ENCODE measurements at places on chromosomes 11 and 22.

GRCh38 chr11:113986351-113987140 lies 11.6 kb downstream of the HTR3A start:
- no peak for DNase-seq

GRCh38 chr11:1119604-1120146 lies 38.1 kb upstream of the MUC5AC start:
- DNase-seq: no peak

DNA sequence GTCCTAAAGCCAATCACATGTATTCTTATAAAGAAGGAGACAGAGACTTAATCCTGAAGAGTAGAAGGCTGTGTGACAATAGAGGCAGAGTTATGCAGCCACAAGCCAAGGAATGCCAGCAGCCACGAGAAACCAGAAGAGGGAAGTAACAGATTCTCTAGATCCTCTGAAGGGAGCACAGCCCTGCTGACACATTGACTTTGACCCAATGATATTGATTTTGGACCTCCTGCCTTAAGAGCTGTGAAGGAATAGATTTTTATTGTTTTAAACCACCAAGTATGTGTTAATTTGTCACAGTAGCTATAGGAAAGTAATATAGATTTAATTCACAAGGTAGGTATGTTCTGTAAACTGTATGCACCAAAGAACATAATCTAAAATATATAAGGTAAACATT lies 103.6 kb downstream of the TTC17 start:
- no peak for DNase-seq

DNA sequence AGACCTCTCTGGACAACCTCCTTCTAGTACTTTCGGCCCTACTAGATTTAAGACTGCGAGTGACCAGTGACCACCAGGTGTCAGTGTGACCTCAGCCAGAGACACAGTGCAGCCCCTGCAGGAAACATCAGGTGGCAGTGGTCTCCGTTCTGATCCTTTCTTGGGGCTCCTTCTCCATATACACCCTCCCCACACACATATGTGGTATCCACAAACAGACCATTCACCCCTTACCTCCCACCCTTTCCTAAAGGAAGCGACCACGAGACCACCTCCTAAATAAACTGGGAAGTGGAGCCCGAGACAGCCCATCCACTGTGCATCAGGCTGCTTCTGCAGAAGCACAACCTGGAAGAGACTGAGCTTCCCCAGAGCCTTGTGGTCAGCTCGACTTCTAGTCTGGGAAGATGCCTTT lies 38.5 kb upstream of the CYP2D6 start:
- DNase-seq: no peak

GRCh38 chr22:26953012-26953883 lies 295.9 kb downstream of the MIAT start:
- DNase-seq: no peak

DNA sequence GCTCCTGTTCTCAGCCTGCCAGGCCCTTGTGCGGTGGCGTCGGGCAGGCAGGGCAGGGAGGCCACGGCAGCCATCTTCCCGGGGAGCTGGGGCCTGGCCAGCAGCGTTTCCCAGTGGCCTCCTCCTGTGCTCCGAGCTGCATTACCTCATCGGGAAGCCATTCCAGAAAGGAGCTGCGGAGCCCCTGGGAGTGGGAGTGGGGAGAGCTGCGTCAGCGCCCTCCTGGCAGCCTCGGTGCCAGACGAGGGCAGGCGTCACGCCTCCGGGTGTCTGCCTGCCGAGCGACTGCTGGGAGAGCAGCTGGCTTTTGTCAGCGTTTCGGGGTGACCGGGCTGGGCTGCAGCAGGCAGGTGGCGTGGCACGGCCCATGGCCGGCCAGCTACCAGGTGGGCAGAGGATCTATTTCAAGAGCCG lies 30.9 kb upstream of the WNT7B start:
- DNase-seq: no peak

DNA sequence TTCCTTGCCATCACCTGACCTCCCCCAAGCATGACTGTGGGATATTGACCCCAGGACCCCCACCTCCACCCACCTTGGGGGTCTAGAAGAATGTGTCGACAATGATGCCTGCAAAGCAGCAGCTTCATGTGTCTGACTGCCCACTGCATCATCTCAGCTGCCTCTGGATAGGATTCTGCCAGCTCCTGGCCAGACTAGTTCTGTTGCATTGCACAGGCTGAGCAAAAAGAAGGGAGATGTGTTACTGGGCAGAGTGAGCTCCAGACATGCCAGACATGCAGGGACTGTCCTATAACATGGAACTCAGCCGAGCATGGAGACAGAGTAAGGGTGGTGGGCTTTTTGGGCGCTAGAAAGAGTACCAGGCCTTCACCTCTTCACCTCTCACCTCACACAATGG lies 36.7 kb downstream of the FBXO7 start:
- no peak for DNase-seq

- DNase-seq: no peak
Observed at GRCh38 chr11:76224461-76225121, 18.3 kb upstream of the WNT11 start.

DNA sequence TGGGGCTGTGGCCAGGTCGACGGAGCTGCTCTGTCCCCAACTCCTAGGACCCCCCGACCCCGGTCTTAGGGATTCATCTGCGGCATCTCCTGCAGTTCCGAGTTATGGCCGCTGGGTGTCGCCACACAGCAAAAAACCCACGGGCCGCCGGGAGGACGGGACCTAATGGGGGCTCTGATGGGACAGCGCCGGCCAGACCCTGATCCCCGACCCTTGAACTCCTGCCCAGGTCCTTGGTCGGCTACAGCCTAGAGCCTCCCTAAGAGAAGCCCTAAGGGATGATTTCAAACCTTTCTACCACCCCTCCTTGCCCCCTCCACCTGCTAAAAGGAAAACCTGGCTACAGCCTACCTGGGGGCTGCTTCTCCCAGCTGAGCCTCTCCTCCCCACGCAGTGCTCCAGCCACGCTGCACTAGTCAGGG lies 30.8 kb upstream of the LRRC10B start:
- DNase-seq: no peak
